ENCODE measurements at places on chromosomes 7 and 10.

DNA sequence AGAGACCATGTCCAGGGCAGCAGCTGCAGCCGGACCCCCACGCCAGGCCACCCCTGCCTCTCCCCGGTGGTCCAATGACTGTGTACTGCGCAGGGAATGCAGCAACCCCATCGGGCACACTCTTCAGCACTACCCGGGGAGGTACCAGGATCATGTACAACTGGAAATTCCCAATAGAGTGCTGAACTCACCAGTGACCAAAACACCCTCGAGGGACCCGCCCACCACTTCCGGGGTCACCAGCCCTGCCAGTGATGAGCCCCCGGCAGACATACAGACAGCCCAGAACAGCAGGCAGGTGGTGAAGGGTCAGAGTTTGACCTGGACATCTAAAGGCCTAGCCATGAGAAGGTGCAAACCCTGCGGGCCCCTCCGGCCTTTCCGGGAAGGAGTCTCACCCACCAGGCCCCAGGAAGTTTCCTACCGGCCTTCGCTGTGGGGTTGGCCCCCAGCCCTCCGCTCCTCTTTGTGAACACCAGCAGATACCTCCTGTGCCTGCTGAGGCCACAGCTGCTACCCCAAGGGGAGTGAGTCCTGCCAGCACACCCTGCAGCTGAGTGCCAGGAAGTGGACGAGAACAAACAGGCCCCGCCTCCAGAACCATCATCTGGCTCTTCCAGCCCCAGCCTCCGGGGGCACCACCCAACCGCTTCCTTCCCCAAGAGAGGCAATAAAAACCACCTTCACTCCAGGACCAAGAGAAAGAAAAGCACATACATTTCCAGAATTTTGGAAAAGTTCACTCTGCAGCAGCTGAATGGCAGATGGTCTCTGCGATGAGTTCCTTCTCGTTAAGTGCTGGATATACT is 5.0 kb upstream of the ANKRD61 start:
- DNase-seq = peak; percentile 53

- DNase-seq = peak; percentile 25
Observed at GRCh38 chr7:154503962-154504550, 451.9 kb downstream of the DPP6 start.

DNA sequence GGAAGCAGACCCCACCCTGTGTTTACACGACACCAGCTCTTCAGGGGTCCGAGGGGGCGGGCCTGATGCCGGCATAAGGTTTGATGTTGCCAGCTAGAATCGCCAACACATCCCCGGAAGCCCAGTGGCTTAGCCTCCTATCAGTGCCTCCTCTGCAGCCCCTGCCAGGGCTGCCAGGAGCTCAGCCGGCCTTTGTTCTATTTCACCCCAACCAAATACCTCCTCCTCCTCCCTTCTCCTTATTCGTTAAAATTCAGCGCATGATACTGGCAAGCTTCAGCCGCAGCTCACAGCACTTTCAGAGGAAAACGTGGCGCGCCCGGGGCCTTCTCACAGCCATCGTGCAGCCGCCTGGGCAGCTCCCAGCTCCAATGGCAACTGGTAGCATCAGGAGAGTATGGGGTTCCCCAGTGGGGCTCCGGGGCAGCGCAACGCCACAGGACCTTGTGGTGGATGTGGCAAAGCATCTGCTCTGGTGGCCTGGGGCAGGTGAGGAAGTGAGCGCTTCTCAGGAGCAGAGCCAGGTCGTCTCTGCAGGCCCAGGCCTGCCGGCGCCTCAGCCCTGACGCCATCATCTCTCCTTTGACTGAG is 176.4 kb upstream of the RHEB start:
- DNase-seq = no peak

DNA sequence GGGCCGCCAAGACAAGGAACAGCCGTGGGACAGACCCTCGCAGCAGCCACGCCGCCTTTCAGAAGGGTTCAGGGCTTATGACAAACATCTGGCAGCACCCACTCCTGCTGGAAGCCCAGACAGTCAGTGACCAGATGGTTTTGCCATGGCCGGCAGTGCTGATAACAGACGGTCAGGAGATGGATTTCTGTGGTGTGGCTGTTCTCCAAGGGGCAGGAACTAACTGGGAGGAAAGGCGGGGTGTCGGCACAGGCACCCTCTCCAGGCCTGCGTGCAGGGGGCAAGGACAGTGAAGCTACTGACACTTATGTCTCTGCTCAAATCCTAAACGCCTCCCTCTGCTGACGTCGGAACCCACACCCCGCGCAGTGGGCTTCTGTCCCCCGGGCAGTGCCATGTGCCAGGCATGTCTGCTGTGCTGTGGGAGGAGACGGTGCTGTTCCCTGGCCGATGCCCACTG is 416.1 kb downstream of the DNAJB6 start:
- DNase-seq = no peak

GRCh38 chr10:44195112-44196007 is 189.5 kb downstream of the CXCL12 start:
- DNase-seq = peak; percentile 96
